ENCODE measurements at places on chromosomes 12 and 14.

GRCh38 chr14:96953087-96953874 is 156.1 kb downstream of the VRK1 start:
- DNase-seq: no peak

GRCh38 chr14:74954947-74955228 is 509 bp downstream of the PGF start:
- no peak for DNase-seq

DNA sequence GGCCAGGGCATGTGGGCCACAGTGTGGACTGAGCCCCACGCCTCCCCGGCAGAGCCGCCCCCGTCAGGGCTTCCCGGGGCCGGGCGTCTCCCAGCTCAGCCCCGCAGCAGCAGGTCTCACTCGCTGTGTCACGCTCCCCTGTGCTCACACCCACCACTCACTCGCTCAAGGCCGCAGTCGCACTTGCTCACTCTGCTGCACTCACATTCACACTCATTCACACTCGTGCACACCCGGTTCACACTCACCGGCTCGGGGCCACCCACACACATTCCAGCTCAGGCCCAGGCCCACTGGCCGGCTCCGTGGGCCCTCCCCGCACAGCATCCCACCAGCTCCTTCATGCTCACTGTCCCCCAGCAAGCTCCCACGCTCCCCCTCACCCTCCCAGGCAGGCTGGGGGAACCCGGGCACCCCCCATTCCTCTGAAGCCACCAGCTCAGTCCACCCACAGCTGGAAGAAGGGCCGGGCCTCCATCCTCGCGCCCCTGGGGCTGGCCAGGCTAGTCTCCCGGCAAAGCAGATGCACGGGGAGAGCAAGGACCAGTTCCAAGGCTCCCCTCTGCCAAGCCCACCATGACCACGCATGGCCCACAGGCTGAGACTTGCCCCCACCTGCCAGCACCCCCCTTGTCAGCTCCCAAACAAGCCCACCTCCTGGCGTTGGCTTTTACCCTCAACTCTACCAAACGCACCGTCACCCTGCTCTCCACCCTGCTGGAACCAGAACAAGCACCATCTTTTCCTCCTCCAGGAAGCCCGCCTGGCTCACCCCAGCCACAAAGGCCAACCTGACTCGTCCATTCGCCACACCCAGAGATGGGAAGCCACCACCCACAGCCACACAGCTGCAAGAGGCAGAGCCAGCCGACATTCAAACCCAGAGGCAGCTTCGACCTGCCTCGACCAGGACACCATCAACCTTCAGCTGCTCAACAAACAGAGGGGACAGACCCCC is 28.0 kb downstream of the NCOR2 start:
- no peak for DNase-seq

- DNase-seq: peak; percentile 21
These were observed 27.3 kb downstream of the SERPINA1 start for GRCh38 chr14:94360945-94361565.

GRCh38 chr12:15794196-15794595 is 5.0 kb upstream of the EPS8 start:
- DNase-seq: no peak

DNA sequence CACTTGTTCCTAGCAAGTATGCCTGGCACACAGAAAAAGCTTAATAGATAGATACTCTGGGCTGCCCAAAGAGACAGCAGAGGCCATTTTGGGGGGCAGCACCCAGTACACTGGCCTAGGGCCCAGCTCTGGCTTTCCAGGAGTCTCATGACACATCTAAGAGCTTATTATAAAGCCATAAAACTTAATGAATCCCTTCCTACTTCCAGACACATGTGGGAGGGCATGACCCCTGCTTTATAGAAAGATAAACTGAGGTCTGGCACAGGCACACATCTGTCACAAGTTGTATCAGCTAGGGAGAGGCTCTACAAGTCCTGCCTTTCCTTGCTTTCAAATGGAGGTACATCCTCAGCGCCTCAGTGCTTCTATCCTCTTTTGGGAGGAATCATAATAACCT is 27.1 kb downstream of the FMNL3 start:
- no peak for DNase-seq

DNA sequence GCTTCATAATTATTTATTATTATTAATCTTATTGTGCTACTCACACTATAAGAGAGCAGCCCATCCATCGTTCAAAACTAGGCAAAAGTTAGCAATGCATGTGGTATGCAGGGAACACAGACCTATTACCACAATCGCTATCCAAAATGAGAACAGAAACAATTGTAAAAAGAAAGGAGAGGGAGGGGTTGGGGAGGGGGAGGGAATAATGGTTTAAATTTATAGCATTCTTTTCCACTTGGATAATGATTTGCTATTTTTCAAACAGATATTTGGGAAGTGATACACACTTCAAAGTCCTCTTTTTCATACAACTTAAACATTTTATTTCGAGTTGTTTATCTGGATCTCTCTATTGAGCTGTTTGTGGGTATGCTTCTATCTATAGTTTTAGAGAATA is 248.6 kb upstream of the SOX5 start:
- no peak for DNase-seq

- no peak for DNase-seq
These were observed 38.4 kb downstream of the ANO6 start for GRCh38 chr12:45254254-45254653.

- no peak for DNase-seq
These were observed 510 bp upstream of the TTC8 start for GRCh38 chr14:88823968-88824313.

DNA sequence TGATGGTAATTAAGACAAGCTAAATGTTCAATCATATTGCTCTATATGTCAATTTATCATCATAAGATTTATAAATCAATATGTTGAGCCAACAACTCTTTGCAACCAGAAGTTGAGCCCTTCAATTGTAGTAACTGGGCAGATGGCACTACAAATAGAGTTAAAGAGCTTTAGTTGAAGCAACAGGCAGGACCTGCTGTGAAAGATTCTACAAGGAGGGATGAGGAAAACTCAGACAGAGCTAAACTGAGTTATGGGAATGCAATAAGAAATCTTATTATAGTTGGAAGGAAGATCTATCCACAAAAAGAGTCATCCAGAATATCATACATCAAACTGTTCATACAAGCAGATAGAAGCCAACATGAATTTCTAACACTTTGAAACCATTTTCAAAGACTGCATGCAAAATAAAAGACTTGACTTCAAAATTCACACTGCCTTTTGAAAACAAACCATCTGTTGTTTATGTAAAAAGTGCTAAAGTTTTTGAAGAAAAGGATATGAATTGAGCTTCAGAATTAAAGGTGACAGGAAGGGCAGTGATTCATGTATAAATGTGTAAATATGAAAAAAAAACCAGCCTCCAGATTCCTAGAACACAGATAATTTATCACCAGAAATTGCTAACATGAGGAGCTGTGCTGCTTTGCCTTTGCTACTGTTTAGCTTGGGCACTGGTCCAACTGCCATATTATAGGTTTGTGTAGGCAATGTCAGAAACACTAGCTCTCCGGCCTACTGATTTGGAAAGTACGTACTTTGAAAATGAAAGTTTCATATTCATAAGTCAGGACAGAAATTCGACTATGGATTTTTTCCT is 133.2 kb downstream of the SLC35F4 start:
- no peak for DNase-seq

- DNase-seq: no peak
These were observed 702 bp upstream of the PRPH start for GRCh38 chr12:49294086-49294803.

- DNase-seq: no peak
These were observed 13.1 kb downstream of the DPF3 start for GRCh38 chr14:72880820-72881219.

- DNase-seq: no peak
These were observed 341.8 kb downstream of the GLT1D1 start for GRCh38 chr12:129195081-129195480.

GRCh38 chr14:105761842-105762241 is 235.5 kb downstream of the TMEM121 start:
- DNase-seq: no peak

DNA sequence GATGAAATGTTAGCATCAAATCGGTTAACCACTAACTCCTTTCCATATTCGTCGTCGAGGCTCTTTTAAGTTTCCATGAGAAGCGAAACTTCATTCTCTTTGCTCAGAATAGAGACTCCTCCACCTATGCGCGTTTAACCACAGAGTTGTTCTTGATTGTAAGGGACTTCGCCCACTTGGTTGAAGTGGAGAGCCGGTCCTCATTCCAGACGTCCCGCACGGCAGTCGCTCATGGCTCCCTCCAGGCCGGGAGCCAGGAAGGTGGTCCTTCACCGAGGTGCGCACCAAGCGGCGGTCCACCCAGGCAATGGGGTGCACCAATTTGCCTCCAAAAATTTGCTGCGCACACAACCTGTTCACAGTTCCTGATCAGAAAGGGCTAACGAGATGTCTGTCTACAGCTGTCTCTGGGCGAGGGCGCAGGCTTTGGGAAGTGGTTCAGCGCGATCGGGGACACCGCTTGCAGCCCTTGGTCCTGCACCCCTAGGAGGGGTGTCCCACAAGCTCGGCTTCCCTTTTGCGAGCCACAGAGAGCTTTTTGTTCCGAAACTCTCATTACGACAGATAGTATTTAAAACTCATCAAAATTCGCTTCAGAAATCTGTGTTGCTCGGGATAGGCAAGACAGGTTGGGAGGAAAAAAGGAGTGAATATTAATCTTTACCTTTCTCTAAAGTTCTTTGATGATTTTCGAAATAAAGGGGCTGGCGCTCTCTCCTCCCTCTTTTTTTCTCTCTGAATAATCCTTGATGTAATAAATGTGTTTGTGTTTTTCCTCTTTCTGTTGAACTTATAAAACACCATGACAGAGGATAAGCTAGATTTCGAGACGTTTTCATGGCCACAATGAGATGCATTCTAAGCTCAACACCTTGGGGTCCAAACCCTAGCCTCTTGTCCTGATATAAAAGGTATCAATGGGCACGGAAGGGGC is 6.4 kb upstream of the ALX1 start:
- no peak for DNase-seq

- no peak for DNase-seq
These were observed 289.3 kb downstream of the FBXL14 start for GRCh38 chr12:1305063-1305434.

DNA sequence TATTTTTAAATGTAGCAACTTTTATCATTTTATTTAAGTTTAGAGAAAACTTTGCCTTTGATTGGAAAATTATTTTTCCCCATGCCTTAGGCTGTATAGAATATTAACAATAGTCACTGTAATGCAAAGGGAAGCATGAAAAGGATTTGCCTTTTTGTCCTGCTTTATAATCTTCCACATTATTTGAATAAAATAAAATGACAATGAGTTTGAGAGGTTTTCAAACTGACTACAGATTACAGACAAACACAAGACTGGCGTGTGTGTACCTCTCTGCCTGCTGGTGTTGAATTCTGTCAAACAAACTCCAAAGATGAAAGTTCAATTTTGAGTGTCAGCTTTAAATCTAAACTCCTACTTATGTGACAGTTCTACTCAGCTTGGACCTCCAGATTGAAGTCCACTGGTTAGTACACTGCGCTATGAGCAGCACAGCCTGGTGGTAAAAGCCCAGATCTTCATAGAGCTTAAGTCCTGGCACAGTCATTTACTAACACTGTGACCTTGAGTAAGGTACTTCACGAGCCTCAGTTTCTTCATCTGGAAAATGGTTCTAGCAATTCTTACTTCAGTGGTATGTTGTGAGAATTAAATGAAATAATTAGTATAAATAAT is 98.3 kb upstream of the CPNE8 start:
- DNase-seq: no peak

DNA sequence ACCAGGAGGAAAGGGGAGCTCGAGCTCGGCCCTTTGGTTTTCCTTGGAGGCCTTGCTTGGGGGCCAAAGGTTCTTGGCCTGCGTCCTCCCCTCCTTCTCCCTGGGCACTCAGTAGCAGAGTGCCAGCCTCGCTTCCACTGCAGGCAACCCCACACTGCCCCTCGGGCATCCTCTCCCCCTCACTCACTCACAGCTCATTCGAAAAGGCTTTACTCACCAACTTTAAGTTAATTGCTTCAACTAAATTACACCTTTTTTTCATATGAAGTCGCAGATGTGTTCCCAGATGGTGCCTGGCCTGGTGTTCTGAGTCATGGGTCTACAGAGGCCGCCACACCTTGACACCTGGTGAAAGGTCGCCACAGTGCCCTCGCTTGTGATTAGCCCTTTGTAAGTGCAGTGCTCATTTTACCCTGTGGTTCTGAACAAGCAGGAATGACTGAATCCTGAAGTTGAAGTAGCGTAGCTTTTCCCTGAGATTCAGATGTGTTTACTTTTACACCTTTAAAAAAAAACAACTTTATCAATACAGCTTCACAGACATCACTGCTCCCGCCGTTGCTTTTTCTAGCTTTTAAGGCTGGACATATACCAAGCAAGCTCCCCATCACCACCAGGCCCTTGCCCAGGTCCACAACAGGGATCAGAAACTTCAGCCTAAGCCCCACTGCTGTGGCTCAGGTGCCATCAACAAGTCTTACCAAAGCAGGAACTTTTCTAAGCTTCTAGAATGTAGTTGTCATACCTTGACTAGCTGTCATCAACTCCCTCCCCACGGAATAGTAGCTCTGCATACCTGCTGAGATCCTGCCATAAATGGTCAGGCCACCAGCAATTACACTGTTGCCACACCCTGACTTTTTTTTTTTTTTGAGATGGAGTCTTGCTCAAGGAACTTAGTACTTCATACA is 20.3 kb upstream of the ADIPOR2 start:
- DNase-seq: no peak

DNA sequence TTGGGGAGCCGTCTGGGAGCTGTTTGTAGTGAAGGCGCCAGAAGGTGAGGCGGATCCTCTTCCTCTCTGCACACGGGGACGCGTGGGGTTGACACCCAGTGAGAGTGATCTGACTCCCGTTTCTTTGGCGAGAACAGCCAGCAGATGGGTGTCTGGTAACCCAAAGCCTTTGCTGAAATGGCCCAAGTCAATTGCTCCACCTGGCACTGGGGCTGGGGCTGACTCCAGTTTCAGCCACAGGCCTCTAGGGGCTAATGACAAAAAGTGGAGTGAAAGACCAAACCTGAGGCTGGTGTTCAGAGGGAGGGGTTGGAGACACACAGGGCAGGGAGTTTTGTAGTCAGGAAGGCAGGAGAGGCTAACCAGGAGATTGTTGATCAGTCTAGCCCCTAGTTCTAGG is 87.0 kb downstream of the FRMD6 start:
- no peak for DNase-seq

- DNase-seq: no peak
These were observed 173.2 kb downstream of the CAND1 start for GRCh38 chr12:67442347-67442841.
